ENCODE measurements at places on chromosomes 4 and X.

GRCh38 chr4:76991161-76991660, 41.7 kb downstream of the SEPTIN11 start:
- no peak for DNase-seq

DNA sequence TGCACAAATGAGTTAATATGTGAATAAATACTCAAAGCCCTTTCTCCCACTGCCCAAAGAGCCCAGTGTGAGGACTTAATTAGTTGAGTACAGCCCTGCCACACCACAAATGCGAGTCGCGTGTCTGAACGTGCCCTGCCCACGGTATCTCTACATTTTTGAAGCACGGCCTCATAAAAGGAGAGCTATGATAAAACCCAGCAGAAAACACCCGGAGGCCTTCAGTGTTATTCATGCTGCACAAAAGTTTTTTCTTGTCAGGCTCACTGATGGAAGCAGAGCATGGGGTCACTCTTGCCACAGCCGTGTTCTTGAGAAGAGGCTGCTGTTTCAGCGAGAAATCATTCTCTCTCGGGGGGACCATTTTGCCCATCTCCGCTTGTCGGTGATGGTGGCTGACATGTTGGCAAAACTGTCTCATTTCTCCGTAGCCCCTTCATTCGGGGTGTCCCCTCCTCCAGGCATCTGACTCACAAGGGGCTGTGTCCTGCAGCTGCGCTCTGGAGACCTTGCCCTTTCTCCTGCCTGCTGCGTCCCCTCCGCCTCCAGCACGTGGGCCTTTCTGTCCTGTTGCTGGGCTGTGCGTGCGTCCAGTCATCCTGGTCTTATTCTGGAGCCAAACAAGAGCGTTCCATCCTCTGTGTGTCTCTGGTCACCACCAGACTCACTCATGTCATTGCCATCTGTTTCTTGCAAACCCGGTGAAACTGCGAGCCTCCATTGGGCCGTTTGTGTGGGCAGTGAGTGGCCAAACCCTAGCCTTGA, 88.8 kb downstream of the SORCS2 start:
- DNase-seq: no peak

GRCh38 chr4:90816754-90817153, 689.6 kb downstream of the CCSER1 start:
- no peak for DNase-seq

DNA sequence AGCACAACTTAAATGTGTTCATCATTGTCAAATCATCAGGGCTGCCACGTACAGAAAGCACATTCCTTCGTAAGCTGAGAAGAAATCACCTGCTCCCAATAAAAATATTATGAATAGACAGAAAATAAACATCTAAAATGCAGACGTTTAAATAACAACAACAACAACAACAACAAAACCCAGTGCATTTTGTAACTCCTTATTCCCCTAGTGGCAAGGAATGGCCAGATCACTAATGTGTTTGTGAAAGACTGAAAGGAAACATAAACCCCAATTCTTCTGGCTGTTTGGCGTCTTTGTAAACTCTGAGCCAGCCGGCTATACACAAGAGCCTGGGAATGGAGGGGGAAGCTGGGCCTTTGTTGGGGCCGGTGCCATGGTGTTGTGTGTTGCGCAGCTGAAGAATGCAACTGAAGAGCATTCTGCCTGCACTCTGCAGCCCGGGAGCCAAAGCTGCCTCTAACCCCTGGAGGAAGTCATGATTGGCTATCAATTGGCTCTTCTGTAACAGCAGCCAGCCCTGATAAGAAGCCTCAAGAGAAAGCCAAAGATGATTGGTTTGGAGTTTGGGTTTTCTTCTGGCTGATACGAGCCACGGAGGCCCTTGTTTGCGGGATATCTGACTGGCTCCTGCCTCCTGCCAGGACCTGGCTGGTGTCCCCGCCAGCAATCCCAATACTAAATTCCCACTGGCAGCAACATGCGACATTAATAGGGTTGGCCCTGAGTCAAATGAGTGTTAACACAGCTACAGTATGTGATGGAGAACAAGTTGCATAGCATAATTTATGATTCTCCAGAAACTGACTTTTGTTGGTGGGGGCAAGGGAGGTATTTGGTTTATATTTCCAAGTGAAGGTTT, 89.7 kb upstream of the TFDP3 start:
- DNase-seq: no peak

GRCh38 chrX:2664502-2664901, 26.6 kb upstream of the CD99 start:
- DNase-seq: no peak

GRCh38 chrX:53526999-53527398, 92.8 kb upstream of the HSD17B10 start:
- no peak for DNase-seq

DNA sequence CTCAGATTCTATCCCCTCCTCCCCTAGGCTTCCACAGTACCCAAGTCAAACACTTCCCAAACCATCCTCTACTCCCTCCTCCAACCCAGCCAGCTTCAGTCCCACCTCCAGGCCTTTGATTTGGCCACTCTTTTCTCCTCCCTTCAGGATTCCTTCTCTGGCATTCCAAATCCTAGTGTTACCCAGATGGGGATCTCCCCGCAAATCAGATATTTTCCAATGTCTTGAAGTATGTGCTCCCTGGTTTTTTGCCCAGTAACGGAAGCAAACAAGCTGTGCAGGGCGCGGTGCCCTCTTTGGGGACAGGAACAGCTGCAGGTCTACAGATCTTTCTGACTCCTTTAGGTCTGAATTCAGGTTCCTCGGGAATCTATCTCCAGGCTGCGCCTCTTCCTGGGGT, 2.2 kb upstream of the SYN1 start:
- no peak for DNase-seq

GRCh38 chr4:6495296-6495590, 22.8 kb upstream of the PPP2R2C start:
- no peak for DNase-seq

DNA sequence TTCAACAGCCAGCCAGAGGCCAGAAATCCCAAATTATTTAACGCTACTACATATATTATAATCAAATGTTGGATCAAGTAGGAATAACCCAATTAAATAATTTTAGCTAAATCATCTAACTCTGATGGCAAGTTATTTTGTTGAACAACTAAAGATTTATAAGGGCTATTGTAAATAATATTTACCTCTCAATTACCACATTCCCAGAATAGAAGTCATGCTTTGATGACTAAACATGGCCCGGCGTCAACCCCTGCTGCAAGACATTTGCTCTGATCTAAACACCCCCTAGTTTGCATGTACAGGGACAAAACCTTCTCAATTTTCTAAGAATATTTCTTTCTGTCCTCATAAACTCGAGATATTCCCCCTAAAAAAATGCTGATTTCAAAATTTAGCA, 14.2 kb downstream of the VEGFC start:
- DNase-seq: no peak

DNA sequence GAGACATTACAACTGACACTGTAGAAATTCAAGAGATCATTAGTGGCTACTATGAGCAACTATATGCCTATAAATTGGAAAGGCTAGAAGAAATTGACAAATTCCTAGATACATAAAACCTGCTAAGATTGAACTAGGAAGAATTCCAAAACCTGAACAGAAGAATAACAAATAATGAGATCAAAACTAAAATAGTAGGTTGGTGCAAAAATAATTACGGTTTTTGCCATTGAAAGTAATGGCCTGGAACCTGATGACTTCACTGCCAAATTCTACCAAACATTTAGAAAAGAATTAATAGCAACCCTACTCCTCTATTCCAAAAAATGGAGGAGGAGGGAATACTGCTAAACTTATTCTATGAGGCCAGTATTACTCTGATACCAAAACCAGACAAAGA, 824.9 kb downstream of the KLHL13 start:
- DNase-seq: no peak

DNA sequence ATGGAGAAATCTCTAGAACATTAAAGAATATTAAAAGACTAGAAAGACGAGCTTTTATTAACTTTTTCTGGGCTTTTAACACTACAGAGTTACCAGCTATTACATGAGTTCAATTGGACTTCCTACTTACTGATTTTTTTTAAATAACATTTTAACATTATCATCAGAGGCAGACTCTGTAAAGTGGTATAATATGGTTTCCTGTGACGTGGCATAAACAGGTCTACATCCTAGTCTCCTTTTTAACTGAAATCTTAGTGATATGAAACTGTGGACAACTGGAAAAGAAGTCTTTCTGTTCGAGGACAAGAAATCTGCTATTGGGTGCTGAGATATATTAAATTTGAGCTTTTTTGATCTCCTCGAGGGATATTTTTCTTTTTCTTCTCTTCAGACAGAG, 48.7 kb upstream of the ABCG2 start:
- DNase-seq: no peak

GRCh38 chrX:17443556-17443955, 68.6 kb downstream of the NHS start:
- DNase-seq: no peak

DNA sequence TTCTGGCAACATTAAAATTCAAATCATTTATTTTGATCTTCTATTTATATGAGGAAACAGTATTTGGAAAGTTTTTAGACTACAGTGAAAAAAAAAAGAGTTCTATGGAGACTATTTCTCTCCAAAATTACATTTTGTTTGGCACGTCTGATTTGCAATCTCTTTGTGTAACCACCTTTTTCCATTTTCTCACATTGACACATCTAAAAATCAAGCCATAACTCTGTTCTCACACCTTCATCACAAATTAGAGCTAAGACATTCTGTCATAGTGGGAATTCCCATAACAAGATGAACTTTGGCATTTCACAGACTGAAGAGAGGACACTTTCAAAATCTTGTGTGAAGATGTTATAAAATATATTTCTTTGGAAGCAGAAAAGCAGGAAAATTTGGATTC, 468.9 kb downstream of the GRIA2 start:
- DNase-seq: no peak

GRCh38 chr4:153466081-153466948, at the start of gene TMEM131L:
Gene TMEM131L (plus strand): TSS chr4:153466360. CDS start chr4:153466398, 38 bp downstream.
- DNase-seq: peak; percentile 65

- no peak for DNase-seq
These were observed 31.0 kb upstream of the FGG start for GRCh38 chr4:154643493-154643892.

- DNase-seq: no peak
These were observed 87.5 kb downstream of the PPP3CA start for GRCh38 chr4:101259876-101260275.

DNA sequence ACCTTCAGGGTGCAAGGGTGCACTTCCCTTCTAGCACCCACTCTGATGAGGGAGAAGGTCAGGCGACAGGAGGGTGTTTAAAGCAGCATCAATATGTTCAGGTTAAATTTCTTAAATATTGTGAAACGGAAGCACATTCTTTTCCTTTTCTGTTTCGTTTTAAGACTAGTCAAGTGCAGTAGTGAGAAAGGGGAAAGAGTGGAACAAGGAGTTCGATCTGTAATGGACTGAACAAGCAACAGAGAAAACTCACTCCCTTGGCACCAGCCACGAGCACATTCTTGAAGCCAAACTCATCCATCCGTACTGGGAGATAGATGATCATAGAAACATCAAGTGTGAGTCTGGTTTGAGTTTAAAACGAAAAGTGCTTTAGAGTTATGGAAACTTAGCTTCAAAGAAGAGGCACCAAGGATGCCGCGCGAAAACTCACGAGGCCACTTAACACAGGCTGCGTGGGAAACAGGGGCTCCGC, 815 bp downstream of the FAM53A start:
- DNase-seq: no peak

DNA sequence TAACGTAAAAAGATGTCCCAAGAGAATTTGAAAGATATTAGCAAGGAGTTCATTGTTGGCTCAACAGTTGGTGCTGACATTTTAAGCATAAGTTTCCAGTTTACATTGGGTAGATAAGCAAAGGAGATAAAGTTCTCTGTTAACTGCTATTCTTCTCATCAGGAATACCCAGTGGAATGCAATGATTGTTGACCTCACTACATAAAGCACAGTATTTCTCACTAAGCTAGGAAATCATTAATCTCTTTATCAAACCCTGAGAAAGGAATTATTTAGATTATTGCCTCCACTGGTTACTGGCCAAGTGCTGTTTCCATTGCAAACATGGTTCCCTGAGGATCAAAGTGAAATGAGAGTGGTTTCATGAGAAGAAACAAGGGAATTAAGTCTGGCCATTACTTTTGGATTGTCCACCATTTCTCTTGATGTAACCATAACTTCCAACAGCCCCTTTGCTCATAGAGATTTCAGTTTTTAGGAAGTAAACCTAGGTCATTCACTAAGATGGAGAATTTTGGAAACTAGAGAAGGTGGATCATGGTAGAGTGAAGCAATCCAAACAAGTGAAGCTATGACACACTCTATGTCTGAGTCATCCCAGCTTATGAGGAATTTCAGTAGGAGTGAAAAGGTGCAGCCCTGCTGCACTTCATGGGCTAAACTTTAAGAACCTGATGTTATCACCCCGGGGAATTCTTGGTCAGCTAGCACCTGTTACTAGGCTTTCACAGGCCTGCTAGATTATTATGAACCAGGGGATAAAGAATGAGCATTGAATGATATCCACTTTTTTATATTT, 163.4 kb downstream of the AREG start:
- DNase-seq: no peak

DNA sequence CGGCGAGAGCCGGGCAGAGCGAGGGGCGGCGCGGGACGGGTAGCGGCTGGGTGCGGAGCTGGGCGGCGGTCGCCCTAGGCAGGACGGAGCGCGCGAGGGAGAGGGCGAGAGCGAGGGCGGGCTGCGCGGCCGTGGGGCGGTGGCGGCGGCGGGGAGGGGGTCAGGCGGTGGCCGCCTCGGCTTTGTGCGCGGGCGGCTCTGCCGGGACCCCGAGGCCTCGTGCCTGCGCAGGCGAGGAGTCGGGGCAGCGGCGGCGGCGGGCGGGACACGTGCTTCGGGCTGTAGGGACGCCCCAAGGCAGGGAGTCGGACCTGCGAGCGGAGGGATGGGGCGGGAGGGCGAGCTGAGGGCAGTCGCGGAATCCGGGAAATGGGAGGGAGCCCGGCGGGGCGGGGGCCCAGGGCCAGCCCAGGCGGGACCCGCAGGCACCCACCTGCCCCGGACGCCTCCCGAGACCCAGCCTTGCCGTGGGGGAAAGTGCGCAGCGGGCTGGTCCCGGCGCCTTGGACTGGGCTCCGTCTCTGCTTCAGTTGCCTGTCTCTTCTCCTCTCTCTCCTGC, 465 bp downstream of the BMPR1B start:
- no peak for DNase-seq

- DNase-seq: no peak
These were observed 45.4 kb upstream of the PGM2 start for GRCh38 chr4:37781131-37781455.

DNA sequence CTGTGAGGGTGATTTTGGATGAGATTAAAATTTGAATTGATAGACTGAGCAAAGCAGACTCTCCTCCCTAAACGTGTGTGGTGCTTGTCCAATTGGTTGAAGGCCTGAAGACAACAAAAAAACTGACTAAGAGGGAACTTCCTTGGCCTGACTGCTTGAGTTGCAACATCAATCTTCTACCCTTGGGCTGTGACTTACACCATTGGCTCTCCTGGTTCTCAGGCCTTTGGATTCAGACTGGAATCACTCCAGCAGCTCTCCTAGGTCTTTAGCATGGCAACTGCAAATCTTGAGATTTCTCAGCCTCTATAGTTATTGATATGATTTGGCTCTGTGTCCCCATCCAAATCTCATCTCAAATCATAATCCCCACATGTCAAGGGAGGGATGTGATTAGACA, 49.7 kb upstream of the IGFBP7 start:
- no peak for DNase-seq
